ENCODE measurements at places on chromosomes 1 and 21. TPM values are rescaled to one million over a fixed set of nuclear protein-coding genes. Genes with fewer than 3 reads are reported as not detected.

DNA sequence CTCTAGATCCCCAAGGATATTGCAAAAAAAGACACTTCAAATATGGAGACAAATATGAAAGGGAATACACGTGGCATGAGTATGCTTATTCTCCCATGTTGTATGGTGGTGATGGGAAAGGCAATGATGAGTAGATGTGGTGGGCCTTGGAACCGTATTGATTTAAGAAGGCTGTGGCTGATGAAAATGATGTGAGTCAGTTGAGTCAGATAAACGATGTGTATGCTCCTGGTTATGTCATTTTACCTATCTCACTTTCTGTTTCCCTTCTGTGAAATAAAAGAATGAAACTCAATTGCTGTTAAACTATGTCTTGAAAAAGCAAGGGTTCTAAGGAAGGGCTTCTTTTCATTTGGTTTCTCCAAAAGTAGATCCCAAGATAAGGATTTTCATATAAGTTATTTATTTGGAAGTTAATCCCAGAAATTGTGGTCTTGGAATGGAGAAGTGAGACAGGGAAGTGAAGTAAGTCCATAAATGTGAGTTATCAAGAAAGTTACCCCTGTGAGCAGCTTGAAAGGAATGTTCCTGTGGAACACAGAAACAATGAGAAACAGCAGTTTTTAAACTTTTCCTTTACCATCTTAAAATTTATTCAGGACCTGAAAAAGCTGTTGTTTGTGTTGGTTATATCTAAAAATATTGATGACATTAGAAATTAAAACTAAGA lies 292.0 kb downstream of the DUSP10 start:
- no peak for DNase-seq

- no peak for DNase-seq
These were observed 134.0 kb upstream of the LYPLAL1 start for GRCh38 chr1:219039682-219040154.

AMY1B gene
- total RNA-seq: not detected

DNA sequence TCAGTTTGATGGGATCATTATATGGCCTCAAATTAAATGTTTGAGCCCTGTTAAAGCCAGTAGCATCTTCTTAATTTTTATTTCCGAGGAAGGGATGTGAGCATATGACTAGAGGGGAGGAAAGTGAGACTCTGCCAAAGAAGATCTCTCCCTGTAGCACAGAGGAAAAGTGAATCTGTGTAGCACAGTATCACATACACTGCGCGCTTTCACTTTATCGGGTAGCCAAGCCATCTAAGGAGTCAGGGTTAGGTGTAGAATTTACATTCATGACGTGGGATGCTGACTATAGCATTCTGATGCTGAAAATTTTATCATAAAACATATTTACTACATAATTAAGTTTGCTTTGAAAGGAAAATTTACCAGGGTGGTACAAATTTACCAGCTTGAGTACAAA lies 24.0 kb downstream of the LRRC8D start:
- DNase-seq: no peak

Data from endodermal cell (in vitro differentiated cells).